ENCODE measurements at places on chromosomes 1 and 21.

GRCh38 chr1:54475357-54475881 lies 69.2 kb upstream of the SSBP3 start:
- no peak for DNase-seq

GRCh38 chr1:222788402-222789156 lies 26.3 kb upstream of the DISP1 start:
- no peak for DNase-seq

- no peak for DNase-seq
These were observed 53.4 kb upstream of the COL6A1 start for GRCh38 chr21:45927851-45928850.

GRCh38 chr1:32695098-32695904 lies 7.3 kb downstream of the SYNC start:
- DNase-seq: no peak

GRCh38 chr21:28805885-28806284 lies 186.8 kb downstream of the LTN1 start:
- no peak for DNase-seq

DNA sequence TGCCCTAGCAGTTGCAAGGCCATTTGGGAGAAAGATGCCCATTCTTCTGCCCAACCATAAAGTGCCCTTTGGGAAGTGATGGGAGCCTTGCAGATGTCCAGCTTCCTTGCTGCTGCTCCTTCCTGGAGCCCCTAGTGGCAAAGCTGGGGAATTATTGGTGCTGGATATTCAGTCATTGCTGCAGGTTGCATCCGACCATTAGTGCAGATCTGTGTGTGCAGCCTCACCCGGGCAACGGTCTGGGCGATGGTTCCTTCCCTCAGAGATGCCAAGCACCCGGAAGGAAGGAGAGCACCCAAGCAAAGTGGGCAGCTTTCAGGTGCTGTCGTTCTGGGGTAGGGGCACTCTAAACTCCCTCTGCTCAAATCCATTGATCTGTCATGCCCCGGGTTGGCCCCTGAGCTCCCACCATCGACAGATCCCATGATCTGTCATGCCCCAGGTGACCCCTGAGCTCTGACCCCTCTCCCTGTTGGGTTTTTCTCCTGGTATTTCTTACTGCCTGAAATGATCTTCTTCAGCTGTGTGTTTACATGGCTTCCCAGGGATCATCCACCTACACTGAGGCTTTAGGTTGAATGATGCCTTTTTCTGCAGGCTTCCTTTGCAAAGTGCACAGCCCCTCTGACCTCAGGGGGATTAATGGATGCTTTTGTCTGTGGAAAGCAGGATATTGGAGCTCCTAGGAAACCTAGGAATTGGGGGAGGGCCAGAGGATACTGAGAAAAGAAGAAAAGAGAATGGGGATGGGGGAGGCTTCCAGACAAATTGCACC lies 467.5 kb downstream of the PTPRU start:
- DNase-seq: peak; percentile 65

DNA sequence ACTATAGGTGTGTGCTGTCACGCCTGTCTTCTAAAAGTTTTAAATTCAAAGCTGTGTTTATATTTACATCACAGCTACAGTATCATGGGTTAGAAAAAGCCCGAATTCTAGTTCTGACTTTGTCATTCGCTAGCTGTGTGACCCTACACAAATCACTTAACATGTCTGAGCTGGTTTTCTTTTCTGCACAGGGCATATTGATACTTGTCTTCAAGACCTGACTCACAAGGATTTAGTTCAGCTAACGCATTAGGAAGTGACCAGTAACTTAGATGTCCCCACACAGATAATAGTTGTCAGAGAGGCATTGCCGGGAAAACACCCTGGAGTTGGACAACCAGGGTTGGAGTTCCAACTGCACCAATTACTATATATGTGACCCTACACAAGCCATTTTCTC lies 25.9 kb downstream of the GIPC2 start:
- DNase-seq: no peak

DNA sequence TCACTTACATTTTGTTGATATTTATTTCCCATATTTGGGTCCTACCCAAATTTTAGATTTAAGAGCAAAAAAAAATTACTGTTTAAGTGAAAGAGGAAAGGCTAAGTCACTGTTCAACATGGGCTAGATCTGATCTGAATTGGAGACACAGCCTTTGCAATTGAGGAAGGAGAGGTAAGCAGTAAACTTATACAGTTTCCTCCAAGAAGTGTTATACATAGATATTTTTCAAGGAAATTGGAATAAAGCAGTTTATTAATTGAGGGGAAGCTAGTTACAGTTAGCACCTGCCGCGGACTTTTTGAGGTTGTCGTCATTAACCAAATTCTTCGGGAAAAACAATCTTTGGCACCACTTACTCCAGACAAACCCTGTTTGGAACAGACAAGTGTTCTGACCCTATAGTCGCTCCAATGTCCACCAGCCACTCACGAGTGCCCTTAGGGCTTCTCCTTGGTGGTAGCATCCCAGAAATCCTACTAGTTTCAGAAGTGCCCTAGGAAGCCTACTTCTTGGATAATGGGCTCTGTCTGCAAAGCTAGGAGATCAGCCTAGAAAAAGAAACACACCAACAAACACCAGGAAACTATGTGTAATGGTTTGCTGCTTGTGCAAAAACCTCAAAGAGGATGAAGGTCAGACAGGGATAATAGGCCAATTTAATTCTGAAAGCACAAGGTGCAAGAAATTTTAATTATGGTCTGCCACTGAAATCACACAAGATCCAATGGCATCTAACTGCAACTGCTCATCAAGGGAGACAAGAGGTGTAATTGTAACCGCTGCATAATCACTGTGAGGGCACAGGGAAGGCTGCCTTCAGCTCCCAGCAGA lies 2.5 kb downstream of the WLS start:
- no peak for DNase-seq

Measured in RKO (cell line).